ENCODE measurements at places on chromosomes 3 and 15. TPM values are rescaled to one million over a fixed set of nuclear protein-coding genes. Genes with fewer than 3 reads are reported as not detected.

Gene TTC21A
- 3.9 TPM for total RNA-seq

DNA sequence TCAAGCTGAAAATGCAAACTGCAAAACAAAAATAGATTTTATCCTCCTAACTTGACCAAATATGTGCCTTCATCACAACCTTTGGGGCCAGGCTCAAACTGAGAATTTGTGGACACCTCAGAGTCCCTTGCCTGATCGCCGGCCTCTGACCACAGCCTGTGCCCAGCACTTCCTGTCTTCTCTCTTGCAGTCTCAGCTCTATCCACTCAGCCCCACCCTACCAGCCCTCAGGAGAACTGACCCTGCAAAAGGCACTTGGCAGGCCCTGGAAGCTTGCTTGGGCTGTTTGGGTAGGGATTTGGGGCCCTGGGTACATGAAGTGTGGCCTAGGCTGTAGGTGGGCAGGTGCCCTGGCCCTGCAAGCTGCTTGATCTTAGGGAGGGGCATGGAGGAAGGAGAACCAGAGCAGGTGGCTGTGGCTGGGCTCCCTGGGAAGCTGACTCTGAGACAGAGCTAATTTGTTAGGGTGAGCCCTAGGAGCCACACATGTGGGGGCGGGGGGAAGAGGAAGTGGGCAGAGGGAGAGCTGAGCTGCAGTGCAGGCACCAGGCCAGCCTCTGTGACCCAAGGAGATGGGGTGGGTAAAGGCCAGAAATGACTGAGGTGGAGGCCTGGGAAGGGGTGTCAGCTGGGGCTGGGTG is 8.6 kb downstream of the CLEC3B start:
- no peak for DNase-seq

- DNase-seq: no peak
These were observed 9.3 kb upstream of the SLC28A1 start for GRCh38 chr15:84874981-84875699.

DNA sequence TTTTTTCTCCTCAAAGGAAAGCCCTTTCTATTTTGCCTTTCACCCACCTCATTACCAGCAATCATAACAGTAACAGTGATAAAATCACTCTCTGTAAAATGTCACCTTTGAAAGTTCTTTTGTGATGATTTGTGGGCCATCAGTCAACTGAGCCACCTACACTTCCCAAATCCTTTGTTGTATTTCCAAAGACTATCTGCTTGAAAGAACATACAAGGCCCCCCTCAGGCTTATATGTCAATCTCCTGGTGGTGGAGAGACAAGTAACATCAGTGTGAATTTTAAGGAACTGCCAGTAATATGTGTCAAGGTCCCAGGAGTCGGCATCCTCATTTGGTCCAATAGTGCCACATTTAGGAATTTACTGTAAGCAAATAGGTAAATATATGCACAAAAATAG is 161.1 kb upstream of the EOMES start:
- DNase-seq: no peak

GRCh38 chr15:65903296-65904073 is 34.2 kb downstream of the RAB11A start:
- peak; percentile 21 for DNase-seq

DNA sequence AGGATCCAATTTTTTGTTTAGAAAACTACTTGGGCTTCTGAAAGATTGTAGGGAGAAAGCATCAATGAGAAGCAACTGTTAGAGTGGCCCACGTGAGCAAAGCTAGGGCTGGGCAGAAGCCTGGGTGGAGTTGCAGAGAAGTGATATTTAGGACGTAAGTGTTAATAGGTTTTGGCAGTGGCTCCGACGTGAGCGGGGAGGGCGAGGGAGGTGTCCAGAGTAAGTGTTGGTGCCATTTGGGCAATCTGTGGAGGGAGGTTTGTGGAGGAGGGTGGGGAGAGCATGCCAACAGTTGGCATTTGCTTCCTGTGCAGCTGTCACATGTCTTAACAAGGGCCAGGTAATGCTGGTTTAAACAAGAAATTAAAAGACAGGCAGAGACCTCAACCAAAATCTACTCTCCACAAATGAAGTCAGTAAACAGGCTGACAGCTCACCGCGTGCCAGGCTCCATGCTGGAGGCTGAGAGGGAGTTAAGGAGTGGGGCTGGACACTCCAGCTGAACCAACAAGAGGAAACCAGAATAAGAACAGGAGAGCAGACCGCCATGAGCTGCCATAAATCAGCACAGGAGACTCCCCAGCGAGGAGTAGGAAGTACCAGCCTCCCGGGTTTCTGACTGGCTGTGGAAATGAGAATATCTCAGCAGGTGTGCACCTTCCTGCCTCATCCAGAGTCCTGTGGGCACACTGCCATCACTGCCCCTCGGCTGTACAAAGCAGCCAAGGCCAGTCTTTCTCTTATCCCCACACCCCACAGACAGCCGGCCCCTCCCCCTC is 232.6 kb downstream of the ABHD5 start:
- no peak for DNase-seq

DNA sequence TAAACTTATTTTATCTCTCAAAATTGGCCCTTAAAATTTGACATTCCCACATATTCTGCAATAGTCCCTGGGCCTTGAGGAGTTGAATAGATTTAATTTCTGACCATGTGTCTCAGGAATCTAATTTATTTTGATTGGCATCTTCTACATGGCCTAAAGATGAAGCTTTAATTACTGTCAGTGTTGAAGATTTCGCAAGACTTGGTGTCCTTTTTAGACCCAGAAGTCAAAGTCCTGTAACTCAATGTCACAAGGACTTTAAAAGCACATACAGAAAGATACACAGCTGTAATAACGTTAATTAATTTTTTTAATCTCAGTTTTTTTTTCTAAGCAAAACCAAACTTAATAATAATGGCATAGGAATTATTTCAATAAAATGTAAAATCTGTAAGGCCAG is 163.9 kb downstream of the SUCNR1 start:
- no peak for DNase-seq

Gene HRG
- total RNA-seq: not detected

GRCh38 chr15:79989682-79990081 is 18.7 kb upstream of the BCL2A1 start:
- no peak for DNase-seq

DNA sequence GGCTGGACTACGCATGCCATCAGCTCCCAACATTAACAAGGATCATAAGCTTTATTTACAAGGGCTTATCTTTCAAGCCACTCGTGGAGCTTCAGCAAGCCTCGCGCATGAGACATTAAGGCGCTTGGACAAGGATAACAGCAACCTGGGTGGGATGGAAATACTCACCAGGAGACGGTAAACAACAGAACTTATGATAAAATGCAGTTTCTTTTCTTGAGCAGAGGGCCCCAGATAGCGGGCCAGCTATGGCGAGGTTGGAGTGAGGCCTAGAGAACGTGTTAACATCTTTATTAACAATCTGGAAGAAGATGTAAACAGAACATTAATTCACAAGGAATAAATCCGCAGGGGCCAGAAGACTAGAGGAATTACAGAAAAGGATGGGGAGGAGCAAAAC is 158.2 kb downstream of the NTRK3 start:
- DNase-seq: no peak

GRCh38 chr3:137121704-137122314 is 164.0 kb downstream of the IL20RB start:
- peak; percentile 14 for DNase-seq

- peak; percentile 49 for DNase-seq
These were observed 1.7 kb downstream of the PKM start for GRCh38 chr15:72229076-72229946.

GRCh38 chr3:154236331-154236730 is 88.0 kb downstream of the DHX36 start:
- DNase-seq: no peak

Gene TMEM207
- total RNA-seq: not detected

DNA sequence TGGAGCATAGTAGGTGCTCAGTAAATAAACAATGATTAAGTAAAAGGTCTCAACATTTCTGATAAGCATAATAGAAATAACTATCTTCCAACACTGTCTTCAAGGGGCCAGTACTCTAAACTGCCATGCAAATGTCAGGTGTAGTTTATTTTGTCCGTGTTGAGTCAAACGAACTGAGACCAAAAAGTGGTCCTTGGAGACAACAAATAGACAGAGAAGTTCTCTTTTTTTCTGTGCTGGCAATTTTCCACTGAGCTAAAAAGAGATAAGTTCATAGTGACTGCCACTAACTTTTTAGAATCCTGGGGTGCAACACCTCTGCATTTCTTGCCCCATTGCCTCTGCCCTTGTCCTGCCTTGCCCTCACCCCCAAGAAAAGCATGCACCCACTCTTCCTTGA is 14.7 kb upstream of the MBNL1 start:
- no peak for DNase-seq

- DNase-seq: peak; percentile 78
These were observed 29.9 kb upstream of the LRTM1 start for GRCh38 chr3:54957711-54958110.

DNA sequence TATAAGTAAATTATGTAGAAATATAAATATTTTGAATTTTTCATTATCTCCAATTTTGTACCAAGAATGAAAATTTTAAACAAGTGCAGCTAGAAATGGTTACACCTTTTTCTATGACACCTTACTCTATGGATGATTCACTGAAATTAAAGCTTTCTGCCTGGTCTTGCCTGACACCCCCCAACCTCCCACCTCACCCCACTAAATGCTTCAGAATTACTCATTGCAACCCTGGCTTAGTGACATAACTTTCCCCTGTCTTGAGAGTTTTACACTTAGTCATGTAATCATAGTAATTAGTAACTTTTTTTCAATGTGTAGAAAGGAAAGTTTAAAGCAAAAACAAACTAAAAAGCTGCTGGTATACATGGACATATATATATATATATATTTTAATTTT is 42.0 kb upstream of the MEIS2 start:
- no peak for DNase-seq

GRCh38 chr15:45523166-45523460 is 558 bp upstream of the SLC30A4 start:
- DNase-seq: no peak

DNA sequence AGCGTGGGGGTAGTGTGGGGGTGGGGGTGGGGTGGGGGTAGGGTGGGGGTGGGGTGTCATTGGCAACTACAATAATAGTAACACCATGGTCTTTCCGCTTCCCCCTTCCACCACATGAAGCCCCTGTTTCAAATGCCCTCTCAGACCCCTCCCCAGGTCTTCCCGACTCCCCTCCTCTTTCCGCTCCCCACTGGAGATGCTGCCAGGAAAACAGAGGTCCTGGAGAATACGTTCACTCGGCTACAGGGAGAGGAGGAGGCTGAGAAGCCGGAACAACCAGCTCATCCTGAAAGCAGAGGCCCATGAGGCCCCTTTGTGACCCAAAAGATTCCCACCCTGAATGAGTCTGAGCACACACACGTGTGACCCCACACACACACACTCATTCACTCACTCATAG is 75.4 kb downstream of the CPN2 start:
- DNase-seq: no peak

Gene SCAMP5
- total RNA-seq: 23.1 TPM

Gene CTXN2
- total RNA-seq: not detected

Gene NPAP1
- total RNA-seq: not detected

DNA sequence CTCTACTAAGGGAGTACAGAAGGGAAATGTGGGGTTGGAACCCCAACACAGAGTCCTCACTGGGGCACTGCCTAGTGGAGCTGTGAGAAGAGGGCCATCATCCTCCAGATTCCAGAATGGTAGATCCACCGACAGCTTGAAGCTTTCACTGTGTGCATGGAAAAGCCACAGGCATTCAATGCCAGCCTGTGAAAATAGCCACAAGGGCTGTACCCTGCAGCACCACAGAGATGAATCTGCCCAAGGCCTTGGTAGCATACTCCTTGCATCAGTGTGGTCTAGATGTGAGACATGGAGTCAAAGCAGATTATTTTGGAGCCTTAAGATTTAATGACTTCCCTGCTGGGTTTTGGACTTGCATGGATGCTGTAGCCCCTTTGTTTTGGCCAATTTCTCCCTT is 39.3 kb upstream of the KCNMB2 start:
- no peak for DNase-seq

Gene DOCK3
- total RNA-seq: 3.1 TPM

DNA sequence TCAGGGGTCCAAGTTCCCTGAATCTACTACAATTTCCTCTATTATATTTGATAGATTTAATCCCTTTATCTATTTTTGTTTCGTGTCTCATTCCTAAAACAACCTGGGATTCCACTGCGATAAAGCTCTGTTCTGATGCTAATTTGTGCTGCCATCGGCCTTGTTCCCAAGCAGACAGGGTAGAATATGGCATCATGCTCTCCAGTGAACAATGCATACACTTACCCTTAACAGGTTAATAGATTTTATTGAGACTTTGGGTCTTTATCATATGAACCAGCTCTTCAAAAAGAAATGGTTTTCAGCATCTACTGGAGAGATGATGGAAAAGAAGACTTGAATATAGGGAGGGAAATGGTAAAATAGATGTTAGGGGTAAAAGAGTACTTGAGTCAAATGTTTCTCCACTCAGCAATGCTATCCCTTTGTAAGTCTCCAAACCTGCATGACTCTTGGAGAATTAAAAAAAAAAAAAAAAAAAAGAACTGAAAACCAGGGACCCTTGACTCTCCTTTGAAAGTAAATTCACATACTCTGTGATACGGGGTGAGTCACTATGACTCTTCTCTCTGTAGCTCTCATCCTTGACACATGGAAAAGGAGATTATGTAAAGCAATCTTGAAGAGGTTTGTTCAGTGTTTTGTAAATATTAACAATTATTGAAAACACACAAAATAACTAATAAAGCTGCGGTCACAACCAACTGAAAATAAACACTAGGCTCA is 268.8 kb downstream of the ZBTB20 start:
- peak; percentile 66 for DNase-seq

Gene GOLGA6L7
- total RNA-seq: not detected

Gene P2RY13
- not detected for total RNA-seq

Gene CACNA2D3
- 0.34 TPM for total RNA-seq

GRCh38 chr3:185928496-185928895 is 9.3 kb downstream of the TRA2B start:
- DNase-seq: no peak

Gene PRSS50
- total RNA-seq: not detected

DNA sequence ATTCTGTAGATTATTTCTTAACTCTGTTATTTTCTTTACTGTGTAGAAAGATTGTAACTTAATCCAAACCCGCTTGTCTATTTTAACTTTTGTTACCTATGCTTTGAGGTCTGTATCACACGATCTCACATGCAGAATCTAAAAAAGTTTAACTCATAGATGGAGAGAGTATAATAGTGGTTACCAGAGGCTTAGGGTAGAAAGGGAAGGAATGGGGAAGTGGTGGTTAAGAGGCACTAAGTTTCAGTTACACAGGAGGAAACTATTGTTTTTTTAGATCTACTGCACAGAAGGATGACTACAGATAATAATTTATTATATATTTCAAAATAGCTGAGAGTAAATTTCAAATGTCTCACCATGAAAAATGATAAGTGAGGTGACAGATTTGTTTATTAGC is 515.2 kb downstream of the RSL24D1 start:
- DNase-seq: no peak

- DNase-seq: no peak
These were observed 41.8 kb downstream of the PRR23E start for GRCh38 chr3:127234778-127235177.

GRCh38 chr3:115804713-115805119 is 181.4 kb downstream of the GAP43 start:
- DNase-seq: peak; percentile 90

Measured in astrocyte (in vitro differentiated cells and primary cell).